ENCODE measurements at places on chromosomes 13 and 19. TPM values are rescaled to one million over a fixed set of nuclear protein-coding genes. Genes with fewer than 3 reads are reported as not detected.
A peak's percentile ranks its signal among the peaks of the same experiment; 100 is the strongest.

GRCh38 chr19:13974073-13974472 is 21.8 kb downstream of the DCAF15 start:
- no peaks in the 10 kb centered on the region for H3K27me3 ChIP-seq
- peaks cover 10% of the 10 kb centered on the region for H3K4me1 ChIP-seq
- DNase-seq, result no peak
- no peak overlapping the region for H3K4me3 ChIP-seq
- H3K27ac ChIP-seq, result peak overlapping the region; percentile 39

GRCh38 chr13:40230833-40231266 is 435.6 kb downstream of the FOXO1 start:
- H3K4me3 ChIP-seq, result no peak overlapping the region
- H3K27me3 ChIP-seq, result no peaks in the 10 kb centered on the region
- DNase-seq, result no peak
- H3K4me1 ChIP-seq, result peaks cover 4% of the 10 kb centered on the region
- H3K36me3 ChIP-seq, result peaks cover 8% of the 10 kb centered on the region
- no peak overlapping the region for H3K27ac ChIP-seq

GRCh38 chr13:21800837-21801616 is 130.2 kb downstream of the FGF9 start:
- DNase-seq, result no peak
- H3K36me3 ChIP-seq, result no peaks in the 10 kb centered on the region
- no peaks in the 10 kb centered on the region for H3K4me1 ChIP-seq
- H3K27me3 ChIP-seq, result peaks cover 3% of the 10 kb centered on the region

DNA sequence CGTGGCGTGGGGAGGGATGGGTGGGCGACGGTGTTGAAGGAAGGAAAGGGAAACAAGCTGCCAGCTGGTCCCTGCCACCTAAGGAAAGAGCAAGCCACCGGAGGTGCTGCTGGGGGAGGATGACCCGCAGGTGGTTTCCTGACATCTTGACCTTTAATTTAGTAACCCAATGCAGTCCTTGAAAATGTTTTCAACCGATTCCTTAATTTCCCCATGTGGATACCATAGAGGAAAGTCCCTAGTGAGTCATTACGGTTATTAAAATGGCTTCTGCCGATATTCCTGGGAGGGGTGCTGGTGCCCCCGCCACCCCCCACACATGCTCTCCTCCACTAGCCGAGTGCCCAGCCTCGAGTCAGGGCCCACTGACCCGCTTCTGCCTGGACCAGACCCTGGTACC is 6.3 kb upstream of the ANKRD10 start:
- DNase-seq, result no peak
- peaks cover 15% of the 10 kb centered on the region for H3K4me1 ChIP-seq
- peak overlapping the region; percentile 13 for H3K4me3 ChIP-seq
- peak overlapping the region; percentile 15 for H3K27ac ChIP-seq
- peaks cover 9% of the 10 kb centered on the region for H3K36me3 ChIP-seq
- H3K27me3 ChIP-seq, result peaks cover 18% of the 10 kb centered on the region

- peaks cover 14% of the 10 kb centered on the region for H3K36me3 ChIP-seq
- H3K27me3 ChIP-seq, result no peaks in the 10 kb centered on the region
- no peak for DNase-seq
- H3K27ac ChIP-seq, result no peak overlapping the region
- H3K4me3 ChIP-seq, result no peak overlapping the region
- peaks cover 7% of the 10 kb centered on the region for H3K4me1 ChIP-seq
These were observed 4.1 kb upstream of the ZNF229 start for GRCh38 chr19:44452367-44452766.

Gene AMH
- 9.7 TPM for total RNA-seq

Gene SMAD9
- not detected for total RNA-seq

Gene TNFSF9
- 2.6 TPM for total RNA-seq
